WTC11 (cell line): ENCODE measurements at places on chromosomes 5 and 9.

GRCh38 chr5:607541-608428 lies 4.4 kb upstream of the CEP72 start:
- no peak for DNase-seq

GRCh38 chr9:86846656-86847055 lies 100.7 kb downstream of the GAS1 start:
- no peak for DNase-seq

DNA sequence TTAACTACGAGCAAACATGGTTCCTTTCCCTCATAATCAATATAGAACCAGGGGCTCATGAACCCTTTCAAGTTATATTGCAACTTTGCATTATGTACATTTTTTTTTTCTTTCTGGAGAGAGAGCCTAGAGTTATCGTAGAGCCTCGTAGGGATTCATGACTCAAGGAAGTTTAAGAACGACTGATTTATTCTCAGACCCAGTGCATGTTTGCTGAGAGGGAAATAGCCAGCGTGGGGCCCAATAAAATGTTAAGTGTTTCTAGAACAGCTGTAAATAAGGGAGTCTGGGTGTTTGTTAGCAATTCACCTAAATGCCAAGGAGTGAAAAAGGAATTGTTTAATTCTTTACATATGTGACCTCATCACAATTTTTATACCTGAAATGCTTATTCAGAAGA lies 119.0 kb upstream of the KLF9 start:
- no peak for DNase-seq

DNA sequence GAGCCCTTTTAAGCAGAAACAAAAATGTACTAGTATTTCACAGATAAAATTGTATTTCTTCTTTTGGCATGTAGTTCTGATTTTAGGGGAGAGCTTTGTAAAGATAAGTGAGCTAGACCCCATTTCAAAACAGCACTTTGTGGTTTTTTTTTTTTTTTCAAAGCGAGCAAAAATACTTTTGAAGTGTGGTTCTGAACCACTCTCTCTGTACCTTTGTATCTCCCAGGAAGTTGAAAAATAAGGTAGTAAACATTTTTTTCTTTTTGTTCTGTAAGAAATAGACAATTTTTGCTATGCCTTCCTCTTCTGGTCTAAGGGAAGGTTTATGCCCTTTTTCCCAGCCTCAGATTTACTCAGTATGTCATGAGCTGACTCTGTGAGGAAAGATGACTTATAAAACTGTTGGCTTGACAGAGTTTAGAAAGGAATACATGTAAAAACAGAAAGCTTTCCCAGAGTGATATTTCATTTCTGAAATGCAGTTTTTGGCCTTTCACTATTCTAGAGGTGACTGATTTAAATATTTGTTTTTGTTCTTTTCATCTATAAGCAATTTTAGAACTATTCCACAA lies 12.5 kb downstream of the ERCC6L2 start:
- no peak for DNase-seq

DNA sequence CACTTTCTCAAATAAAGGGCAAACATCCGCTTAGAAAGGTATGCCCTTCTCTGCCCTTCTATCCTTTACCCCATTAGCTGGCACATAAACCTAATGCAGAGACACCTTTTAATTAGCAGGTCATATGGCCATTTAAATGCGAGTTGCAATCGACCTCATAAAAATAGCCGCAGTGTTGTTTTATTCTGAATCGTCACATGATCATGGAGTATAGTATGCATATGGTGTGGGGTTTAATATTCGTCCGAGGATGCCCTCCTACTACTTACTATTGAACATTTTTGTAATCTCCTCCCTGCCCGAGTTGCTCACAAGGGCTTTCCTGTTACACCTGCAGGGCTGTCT lies 72.0 kb downstream of the PIK3R1 start:
- no peak for DNase-seq

DNA sequence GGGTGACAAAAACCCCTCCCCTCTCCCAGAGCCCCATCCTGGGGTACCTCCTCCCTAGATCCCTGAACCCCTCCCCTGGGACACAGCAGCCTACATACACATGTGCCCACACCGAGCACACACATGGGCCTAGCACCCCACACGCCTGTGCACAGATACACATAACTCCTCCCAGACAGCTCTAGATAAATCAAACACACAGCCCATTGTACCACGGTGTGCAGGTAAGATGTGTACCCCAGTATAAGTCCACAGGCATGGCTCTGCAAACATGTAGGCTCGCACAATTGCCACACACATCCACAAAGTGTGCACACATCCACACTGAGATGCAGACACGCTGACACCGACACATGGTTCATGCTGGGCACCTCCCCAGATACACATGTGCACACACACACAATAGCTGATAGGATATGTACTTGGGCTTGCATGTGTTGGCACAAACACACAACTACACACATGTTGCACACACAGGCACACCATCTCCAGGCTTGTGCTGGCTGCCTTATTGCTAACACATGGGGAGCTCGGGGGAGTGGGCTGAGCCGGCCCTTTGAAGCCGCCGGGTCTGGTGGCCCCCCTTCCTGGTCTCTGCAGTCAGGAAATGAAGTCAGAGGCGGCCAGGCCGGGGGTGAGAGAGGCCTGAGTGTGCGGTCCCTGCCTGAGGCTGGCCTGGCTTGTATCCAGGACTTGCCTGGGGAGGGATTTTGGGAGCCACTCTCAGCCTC lies 30.2 kb downstream of the GOLGA2 start:
- DNase-seq, result no peak

GRCh38 chr9:116951588-116952435 lies 264.7 kb downstream of the TRIM32 start:
- no peak for DNase-seq

- no peak for DNase-seq
These were observed 129.4 kb downstream of the EDIL3 start for GRCh38 chr5:84255315-84255714.

GRCh38 chr9:86974421-86974820 lies 27.1 kb upstream of the GAS1 start:
- DNase-seq, result no peak

- DNase-seq, result no peak
These were observed 53.6 kb downstream of the LRSAM1 start for GRCh38 chr9:127504887-127505251.

GRCh38 chr9:118324706-118325105 lies 620.5 kb downstream of the TLR4 start:
- no peak for DNase-seq
